ENCODE measurements at places on chromosomes 1 and 21.

- DNase-seq = no peak
Observed at GRCh38 chr1:203174324-203174985, 1.2 kb downstream of the MYBPH start.

- DNase-seq = peak; percentile 89
Observed at GRCh38 chr1:164794356-164794755, 235.4 kb downstream of the PBX1 start.

DNA sequence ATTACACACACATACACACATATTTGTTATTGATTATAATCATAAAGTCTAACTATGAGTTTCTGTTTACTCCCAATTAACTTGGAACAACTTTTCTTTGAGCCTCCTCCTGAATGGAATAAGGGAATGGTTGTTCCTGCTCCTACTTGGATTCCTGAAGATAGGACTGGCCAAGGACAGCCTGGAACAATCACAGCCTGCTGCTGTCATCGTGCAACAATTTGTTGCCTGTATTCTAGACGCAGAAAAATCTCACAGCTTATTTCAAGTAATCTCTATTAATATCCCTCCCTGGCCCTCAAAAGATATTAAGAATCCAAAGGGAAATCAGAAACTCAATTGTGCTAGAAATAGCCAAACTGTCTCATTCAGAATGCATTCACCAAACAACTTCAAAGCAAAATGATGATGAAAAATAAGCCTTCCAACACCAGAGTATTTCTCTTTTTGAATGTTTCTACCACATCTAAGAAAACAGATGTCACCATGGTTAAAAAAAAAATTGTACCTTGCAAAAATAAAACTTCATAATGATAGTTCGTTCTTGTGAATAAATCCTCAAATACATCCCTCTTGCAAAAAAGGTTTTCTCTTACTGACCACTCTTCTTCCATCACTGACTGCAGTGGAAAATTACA, 30.9 kb downstream of the RCAN1 start:
- peak; percentile 23 for DNase-seq

DNA sequence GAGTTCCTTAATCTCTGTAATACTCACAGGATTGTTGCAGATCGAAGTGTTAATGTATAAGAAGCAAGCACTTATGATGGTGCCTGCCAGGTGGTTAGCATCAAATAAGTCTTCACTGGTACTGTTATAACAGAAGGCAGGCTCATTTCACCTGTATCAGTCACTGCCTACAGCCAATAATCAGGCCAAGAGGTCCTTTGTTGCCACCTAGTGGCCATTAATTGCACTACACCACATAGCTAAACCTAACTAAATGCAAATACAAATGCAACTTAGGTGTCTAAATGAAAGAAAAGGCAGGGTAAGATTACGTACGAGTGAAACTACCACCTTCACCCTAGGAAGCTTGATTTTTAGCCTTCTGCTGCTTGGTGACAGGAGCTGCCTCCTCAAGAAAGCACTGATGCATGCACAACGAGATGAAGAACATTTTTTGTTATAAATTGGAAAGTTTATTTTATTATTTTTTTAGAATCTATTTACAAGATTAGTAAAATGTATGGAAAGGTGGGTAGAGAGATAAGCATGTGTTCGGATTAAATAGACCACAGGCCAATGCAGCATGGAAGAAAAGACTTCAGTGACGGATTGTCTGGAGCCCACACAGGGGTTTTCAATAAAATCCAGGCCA, 334.8 kb upstream of the CAMK1G start:
- DNase-seq = peak; percentile 67

GRCh38 chr1:99648107-99648506, 2.2 kb downstream of the PALMD start:
- peak; percentile 94 for DNase-seq

GRCh38 chr21:16522548-16522947, 792.8 kb downstream of the USP25 start:
- DNase-seq = no peak

- no peak for DNase-seq
Observed at GRCh38 chr1:38092256-38092655, 45.7 kb upstream of the POU3F1 start.
